SHP77 treated with DMSO at 0.1 percent for 48 hours (cell line): ENCODE measurements at places on chromosomes 13 and 19.
A peak's percentile ranks its signal among the peaks of the same experiment; 100 is the strongest.

DNA sequence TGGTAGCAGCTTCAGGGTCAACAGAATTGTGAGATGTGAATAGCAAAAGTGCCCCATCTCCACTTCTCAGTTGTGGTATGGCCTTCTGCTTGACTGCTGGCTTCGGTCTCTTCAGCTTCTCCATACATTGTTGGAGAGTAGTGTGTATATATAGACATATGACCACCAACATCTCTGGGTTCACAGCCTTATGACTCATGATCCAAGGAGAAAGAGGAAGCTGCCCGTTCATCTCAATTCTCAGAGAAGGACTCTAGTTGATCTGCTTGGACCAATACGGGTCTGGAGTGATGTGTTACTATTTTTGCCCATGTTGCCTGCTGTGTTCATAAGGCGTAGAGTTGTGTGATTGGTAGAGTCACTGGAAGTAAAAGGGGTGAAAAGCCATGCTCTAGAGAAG lies 3.6 kb upstream of the COMMD6 start:
- DNase-seq = no peak

DNA sequence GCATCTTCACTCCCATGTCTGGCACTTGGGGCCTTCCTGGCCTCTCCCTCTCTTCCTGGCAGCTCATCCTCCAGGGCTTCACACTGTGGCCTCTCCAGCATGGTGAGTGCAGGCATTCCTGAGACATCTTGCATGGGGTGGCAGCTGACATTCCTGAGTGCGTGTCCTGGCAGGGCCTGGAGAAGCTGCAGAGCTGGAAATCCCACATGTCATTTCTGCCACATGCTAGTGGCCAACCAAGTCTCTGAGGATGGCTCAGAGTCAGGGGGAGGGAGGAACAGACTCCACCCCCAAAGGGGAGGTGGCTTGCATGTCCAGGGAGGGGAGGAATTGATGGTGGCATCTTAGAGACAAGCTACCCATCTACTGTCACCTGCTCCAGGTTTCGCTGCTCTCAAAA lies 41.6 kb upstream of the AMER2 start:
- DNase-seq = no peak

DNA sequence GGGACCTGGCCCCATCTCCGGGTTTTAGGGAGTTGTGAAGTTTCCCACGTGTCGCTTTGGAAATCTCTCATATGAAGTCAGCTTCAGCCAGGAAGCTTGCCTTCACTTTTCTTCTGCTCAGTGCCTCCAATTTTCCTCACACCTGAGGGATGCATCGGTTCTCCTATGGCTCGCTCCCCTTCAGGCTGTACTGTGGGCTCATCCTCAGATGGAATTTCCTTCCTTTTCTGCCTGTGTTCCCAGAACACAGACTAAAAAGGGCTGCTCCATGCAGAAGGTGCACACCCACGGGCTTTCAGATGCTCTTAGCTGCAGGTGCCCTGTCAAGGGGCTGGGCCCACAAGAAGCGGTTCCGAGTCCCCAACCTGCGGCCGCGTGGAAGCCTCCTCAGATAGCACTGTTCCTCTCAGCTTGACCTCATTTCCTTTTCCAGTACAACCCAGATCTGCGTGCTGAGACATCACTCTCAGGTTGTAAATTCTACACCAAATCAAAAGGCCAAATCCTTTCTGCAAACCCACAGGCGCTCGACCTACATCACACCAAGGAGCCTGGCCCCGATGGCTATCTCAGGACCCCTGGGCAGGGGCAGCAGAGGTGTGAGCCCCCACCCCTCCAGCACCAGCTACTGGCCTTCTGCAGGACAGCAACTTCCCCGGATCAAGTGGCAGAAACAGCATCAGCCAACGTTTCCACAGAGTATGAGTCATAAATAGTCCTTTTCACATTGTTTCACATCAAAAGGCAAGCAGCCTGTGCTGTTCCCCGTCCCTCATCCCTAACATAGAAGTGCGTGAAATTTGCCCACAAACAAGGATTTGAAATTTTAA lies 275.9 kb downstream of the ZNF536 start:
- DNase-seq = no peak

GRCh38 chr19:30388327-30388726 lies 16.1 kb downstream of the ZNF536 start:
- no peak for DNase-seq

DNA sequence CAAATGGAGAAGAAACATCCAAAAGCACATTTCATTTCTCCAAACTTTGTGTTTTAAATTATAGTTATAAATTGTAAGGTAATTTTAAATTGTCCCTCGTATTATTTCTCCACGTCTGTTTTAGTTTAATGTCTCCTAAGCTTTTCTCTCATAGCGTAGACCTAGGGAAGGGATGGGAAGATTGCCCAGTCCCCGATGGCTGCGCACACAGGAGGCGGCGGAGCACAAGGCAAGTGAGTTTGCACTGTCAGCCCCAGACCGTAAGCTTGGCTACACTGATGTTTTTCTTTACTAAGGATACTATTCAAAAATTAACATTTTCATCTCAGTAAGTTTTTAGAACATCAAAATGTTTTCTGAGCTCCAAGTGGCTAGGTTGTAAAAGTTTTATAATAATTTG lies 72.3 kb downstream of the GPR12 start:
- DNase-seq = no peak

- no peak for DNase-seq
Measured at GRCh38 chr19:14139944-14140343, 3.6 kb upstream of the ASF1B start.

- DNase-seq = no peak
Measured at GRCh38 chr19:49851456-49852259, 699 bp downstream of the PTOV1 start.

DNA sequence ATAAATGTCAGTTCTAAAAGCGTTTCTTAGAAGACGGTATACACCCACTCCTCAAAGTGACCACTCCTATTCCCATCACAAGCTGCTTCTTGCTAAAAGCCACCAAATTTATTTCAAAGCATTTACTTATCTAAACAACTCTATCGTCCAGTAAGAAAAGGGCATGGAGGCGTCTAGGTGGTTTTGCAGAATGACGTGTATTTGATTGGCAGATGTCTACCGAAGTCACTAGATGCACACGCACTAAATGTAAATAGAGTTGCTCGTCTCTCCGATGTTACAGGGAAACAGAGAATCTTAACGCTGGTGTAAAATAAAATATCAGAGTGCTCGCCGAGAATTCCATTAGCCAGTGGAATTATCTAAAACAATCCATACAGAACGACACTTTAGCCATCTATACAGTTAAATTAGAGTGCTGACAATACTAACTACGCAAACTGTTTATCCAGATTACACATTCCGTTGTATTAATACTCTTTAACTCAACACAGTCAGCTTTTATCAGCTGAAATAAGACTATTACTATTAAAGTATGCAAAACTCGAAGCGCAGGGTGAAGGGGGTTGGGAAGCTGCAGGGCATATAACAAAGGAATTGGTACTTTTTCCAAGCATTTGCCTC lies 1.9 kb downstream of the KLF12 start:
- no peak for DNase-seq

DNA sequence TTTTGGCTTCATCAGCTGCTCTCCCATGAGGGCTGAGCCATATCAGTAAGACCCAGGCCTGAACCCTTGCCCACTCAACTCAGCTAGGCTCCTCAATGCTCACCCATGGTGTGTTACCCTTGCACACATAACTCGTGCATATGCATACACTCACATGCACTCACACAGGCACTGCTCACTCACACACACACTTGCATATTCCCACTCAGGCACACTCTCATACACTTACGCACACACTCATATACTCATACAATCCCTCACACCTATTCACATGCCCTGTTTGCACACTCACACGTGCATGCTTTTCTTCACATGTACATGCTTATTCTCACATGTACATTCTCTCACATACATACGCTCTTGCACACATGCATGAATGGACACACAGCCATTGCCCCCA lies 93.8 kb downstream of the SLC7A1 start:
- DNase-seq = no peak

- DNase-seq = no peak
Measured at GRCh38 chr13:72686766-72687165, 40.7 kb downstream of the MZT1 start.

DNA sequence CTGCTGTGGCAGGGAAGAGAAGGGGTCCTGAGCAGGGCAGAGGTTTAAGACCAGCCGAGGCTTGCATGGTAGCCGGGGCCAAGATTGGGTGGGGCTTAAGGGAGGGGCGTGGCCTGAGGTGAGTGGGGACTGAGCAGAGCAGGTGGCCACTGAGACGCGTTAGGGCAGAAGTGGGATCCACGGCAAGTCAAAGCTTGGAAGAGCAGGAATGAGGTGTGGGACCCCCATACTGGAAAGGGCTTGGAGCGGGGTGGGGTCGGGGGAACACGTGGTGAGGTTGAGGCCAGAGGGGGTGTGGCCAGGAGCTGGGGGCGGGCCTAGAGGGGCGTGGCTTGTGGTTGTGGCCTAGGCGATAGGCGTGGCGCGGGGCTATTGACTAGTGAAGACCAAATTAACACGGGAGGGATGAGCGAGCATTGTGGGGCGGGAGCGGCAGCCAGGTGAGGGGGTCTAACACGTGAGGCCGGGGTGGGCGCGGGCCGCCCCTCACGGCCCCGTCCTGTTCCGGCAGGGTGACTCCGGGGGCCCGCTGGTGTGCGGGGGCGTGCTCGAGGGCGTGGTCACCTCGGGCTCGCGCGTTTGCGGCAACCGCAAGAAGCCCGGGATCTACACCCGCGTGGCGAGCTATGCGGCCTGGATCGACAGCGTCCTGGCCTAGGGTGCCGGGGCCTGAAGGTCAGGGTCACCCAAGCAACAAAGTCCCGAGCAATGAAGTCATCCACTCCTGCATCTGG lies 3.3 kb downstream of the CFD start:
- no peak for DNase-seq

GRCh38 chr13:110354715-110355473 lies 47.8 kb downstream of the COL4A2 start:
- DNase-seq = no peak

DNA sequence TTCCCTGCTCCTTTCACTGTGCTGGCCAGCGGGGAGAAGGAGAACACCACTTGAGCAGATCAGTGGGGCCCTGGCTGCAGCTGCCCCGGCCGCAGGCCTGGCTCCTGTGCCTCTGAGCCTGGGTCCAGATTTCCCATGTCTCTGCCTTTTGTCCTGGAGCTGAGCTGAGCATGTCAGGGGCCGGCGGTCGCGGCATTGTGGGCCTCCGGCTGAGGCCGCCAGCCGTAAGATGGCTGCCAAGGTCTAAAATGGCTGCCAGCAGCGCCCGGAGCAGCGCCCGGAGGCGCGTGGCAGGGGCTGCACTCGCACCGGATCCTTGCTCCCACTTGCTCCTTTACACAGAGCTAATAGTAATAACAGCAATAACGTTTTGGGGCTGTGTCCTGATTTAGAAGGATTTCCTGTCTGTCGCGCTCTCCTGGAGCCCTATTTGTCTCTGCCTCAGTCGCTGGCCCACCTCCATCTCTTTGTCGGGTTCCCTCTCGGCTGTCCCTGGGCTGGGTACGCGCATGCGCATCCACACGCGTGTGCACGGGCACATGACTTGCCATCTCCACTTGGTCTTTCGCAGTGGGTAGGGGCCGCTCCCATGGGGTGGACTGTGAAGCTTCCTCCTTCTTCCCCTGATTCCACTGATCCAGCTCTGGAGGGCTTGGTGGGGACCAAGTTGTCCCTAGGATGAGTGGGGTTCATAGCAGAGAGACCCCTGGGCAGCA lies 32.1 kb downstream of the LYL1 start:
- DNase-seq = no peak

- no peak for DNase-seq
Measured at GRCh38 chr13:98664047-98664446, 87.1 kb upstream of the STK24 start.

DNA sequence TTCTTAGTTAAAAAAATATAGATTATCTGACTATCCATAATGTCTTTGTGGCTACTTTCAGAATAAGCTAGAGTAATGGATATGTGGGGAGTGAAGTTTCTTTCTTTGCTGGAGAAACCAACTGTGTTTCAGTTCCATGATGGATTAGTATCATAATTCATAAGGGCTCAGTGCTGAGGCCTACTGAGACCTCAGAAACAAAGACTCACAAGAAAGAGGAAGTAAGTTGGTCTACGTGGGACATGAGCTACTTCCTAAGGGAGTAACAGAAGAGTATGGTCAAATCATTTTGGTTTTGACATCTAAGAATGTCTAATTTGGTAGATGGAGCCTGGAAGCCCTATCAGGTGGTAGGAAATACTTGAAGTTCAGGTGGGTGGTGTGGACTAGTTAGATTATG lies 99.0 kb upstream of the HTR2A start:
- DNase-seq = no peak

DNA sequence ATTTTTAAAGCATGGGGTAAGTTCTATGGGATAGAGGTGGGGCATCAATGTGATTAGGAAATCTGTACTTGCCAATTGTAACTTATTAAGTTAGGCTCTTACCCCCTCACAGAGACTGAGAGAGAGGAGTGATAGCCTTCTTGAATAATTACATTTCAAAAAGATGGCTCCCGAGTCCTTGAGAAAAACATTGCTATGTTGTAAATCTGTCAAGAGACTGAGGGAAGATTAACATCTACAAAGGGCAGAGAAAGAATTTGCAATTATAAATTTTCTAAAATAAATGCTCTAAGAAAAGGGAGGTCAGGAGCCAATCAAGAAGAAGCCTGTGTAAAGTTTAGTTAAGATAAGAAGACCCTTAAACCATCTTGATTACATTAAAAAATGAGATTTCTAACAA lies 1570.8 kb downstream of the OLFM4 start:
- DNase-seq = no peak

- DNase-seq = peak; percentile 6
Measured at GRCh38 chr19:23882493-23882892, 32.2 kb upstream of the ZNF726 start.

DNA sequence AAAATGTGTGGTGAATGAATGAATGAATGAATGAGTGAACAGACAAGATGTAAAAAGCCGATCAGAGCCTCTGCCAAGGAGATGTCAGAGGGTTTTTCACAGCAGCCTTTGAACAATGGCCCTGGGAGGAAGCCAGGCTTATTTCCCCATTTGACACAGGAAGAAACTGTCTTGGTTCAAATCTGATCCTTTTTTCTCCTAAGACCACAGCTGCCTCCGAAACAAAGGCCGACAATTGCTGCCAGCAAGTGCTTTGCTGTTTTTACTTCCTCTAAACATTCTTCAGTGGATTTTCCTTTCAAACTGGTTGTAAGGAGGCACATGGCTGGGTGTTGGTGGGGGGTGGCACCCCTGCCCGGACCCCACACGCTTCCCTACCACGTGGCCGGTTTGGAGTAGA lies 44.2 kb upstream of the HOMER3 start:
- DNase-seq = no peak

DNA sequence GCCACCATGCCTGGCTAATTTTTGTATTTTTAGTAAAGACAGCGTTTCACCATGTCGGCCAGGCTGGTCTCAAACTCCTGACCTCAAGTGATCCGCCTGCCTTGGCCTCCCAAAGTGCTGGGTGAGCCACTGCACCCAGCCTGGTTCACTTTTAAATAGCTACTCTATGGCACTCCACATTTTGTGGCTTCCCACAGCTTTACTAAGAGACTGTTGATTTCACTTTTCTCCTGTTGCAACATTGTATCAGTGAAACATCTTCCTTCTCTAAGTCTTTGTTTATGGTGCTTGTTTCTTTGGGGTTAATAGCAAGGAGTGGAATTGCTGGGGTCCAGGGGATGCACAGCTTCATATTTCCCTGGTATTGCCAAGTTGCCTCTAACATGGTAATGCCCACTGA lies 12.3 kb downstream of the TMEM38A start:
- DNase-seq = no peak
